ENCODE measurements at places on chromosomes 4 and X. TPM values are rescaled to one million over a fixed set of nuclear protein-coding genes. Genes with fewer than 3 reads are reported as not detected.

DNA sequence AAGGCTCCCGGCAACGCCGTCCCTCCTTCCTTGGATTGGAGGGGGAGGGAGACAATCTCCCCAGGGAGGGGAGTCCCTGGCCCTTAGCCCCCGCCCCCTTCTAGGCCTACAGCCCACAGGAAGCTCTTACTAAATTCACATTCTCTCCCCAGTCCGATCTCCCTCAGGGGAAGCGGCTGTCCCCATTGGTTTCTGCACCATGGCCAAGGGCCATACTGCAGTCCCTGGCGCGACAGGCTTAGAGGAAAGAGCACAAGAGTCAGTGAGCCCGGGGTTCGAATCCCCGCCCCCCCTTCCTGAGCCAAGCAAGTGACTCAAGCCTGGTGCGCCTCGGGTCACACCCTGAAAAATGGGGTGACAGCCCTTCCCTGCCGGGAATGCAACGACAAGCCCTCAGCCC lies 1.1 kb downstream of the ABLIM2 start:
- no peak for DNase-seq
- no peak overlapping the region for H3K4me3 ChIP-seq
- peaks cover 16% of the 10 kb centered on the region for H3K4me1 ChIP-seq
- H3K36me3 ChIP-seq: no peaks in the 10 kb centered on the region

DNA sequence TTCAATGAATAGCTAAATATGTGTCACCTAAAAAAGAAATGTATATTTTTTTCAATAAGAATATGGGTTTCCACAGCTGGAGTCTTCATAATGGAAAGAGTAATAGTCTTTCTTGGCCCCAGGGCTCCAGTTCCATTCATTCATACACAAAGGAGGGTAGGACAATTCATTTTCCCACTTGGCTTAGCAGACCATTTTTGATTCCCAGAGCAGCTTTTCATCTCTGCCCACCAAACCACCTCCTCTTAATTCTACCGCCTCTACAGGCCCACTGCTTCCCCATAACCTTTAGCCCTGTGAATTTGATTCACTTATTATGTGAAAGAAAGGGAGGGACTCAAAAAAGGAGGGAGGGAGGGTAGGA lies 129.9 kb upstream of the PAK3 start:
- DNase-seq: no peak
- H3K27ac ChIP-seq: no peak overlapping the region

DNA sequence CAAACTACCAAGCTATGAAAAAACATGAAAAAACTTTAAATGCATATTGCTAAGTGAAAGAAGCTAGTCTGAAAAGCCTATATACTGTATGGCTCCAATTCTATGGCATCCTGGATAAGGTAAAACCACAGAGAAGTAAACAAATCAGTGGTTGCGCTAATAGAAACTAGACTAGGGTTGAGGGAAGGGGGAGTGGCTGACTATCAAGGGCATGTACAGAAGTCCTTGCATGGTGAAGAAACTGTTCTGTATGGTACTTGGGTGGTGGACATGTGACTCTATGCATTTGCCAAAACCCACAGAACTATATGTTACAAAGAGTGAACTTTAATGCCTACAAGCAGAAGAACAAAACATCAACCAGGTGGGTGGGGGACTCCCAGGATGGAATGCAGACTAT lies 96.8 kb downstream of the MTMR1 start:
- no peaks in the 10 kb centered on the region for H3K27me3 ChIP-seq
- DNase-seq: no peak
- no peak overlapping the region for H3K4me3 ChIP-seq
- no peaks in the 10 kb centered on the region for H3K4me1 ChIP-seq

OSTC gene
- 503 TPM for total RNA-seq

GRCh38 chr4:174273930-174274329 lies 9.5 kb downstream of the FBXO8 start:
- H3K4me1 ChIP-seq: no peaks in the 10 kb centered on the region
- DNase-seq: no peak
- H3K36me3 ChIP-seq: no peaks in the 10 kb centered on the region
- no peak overlapping the region for H3K27ac ChIP-seq
- no peaks in the 10 kb centered on the region for H3K27me3 ChIP-seq
- no peak overlapping the region for H3K4me3 ChIP-seq

GPR143 gene
- total RNA-seq: not detected

YIPF6 gene
- 21.3 TPM for total RNA-seq

UGT2A1 gene
- not detected for total RNA-seq

TBC1D8B gene
- 0.66 TPM for total RNA-seq

DNA sequence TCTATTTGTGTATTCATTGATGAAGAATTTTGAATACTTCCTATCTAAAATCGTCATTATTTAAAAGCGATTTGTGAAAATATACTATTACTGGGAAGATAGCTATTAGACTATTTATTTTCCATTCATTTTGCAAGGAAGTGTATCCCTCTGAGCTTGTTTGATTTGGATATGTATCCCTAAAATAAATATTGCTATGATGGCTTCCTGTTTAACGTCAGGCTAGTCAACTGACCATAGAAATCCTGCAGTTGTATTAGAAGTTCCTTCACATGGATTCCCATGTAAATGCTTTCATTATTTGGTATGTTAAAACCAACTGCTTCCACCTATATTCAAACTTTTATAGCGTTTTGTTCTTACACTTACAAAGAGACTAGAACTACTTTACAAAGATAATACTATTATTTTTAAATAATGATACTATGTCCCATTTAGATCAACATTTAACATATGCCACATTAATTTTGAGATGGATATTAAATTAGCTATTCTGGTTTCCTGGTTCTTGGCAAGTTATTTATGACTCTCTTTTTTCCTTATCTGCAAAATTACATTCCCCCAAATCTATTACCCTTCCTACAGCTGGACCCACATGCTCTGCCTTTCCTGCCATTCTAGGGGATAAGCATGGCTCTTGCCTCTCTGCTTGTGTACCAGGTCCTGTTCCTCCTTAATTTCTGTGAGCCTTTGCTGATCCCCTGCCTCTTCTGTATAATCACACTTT lies 26.7 kb upstream of the PDE5A start:
- no peaks in the 10 kb centered on the region for H3K27me3 ChIP-seq
- DNase-seq: no peak
- H3K4me3 ChIP-seq: no peak overlapping the region
- H3K36me3 ChIP-seq: no peaks in the 10 kb centered on the region
